ENCODE measurements at places on chromosomes 3 and 15.
A peak's percentile ranks its signal among the peaks of the same experiment; 100 is the strongest.

DNA sequence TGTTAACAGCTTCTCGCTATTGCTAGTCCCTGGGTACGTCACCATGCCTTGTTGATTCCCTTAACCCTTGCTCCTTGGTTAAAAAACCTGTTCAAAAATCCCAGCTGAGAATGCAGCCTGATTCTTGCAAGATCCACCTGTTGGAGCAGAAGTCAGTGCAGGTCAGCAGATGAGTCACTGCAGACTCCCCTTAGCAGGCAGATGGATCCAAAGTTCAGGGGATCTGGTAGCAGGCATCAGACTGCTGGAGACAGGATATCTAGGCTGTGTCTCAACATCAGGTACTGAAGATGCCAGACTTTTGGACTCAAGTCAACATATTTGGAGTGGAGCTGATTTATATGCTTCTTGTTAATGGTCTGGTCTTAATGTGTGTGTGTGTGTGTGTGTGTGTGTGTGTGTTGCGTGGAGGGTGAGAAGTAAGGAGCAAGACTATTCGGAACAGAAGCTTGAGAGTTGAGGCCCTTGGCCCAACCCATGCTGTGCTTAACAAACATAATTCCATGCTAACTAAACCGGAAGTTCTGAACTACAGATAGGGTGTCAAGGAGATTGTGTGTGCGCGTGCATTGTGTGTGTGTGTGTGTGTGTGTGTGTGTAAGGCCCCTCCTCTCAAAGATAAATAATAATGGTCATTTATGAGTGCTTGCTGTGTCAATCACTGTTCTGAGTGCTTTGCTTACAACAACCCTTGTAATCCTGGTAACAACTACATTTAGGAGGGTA lies 1.0 kb upstream of the C3orf52 start:
- DNase-seq: no peak

DNA sequence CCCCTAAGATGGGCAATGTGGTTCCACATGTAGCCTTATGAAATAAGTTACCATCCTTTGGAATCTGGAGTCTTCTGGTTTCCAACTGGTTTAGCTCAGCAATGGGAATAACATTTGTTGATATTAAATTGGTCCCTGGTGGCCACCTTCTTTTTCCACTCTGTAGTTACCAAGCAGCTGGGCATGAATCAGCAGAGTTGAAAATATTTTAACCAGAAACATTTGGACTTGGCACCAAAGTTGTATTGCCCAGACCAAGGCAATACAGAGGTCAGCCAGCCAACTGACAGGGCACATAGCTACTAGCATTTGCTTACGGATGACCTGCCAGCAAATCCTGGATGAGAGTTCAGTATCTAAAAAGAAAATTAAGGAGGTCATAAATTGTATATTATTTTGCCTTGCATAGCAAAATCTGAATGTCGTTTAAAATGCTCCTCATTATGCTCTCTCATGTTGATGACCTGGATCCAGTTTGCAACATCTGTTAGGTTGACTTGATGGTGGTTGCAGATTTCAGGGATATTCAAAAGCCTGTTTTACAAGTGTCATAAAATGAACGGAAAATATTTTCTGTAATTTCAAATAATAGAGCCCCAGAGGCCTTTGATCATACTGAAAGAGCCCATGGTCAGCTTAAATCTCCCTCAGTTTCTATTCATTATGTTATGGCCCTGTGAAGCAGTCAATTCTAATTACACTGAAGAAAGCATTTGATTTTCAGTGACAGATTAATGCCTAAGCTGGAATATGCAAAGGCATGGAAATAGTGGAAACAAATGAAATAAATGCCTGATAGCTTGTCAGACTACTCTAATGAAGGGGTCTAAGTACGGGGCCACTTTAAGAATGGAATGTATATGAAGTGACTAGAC lies 54.6 kb downstream of the PPM1L start:
- DNase-seq: peak; percentile 28

DNA sequence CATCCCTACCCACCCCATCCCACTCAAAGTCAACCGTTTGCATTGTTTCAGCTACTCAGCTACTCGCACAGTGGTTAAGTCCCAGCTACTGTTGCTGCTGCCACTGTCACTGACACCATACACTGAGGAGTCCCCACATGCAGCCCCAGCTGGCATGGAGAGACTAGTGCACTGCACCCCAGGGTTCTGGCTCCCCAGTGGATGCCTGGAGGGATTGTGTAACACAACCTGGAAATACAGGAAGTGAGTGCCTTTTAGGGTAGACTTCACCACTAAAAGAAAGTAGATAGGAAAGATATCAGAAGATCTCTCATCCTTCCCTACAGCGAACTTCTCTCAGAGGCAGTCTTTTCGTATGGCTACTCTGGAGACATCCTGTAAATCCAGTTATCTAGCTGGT lies 169.2 kb upstream of the STRIT1 start:
- no peak for DNase-seq

GRCh38 chr3:124793054-124793739 lies 62.9 kb downstream of the UMPS start:
- DNase-seq: no peak

- DNase-seq: no peak
Measured at GRCh38 chr3:184242297-184242685, 6.5 kb downstream of the ALG3 start.

DNA sequence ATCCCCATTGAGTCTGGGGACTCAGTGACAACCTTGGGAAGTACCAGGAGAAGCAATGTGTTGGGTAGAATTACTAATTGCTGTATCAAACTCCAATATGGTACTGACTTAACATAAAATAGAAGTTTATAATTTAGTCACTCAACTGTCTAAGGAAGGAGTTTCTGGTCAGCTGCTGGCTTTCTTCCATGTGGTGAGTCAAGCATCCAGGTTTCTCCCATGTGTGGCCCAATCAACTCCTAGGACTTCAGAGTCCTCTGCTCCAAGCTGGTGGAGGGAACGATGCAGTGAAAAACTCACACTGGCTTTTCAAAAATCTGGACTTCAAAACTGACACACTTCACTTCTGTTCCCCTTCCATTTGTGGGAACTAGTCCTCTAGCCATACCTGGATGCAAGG lies 25.2 kb downstream of the WNT5A start:
- peak; percentile 76 for DNase-seq

- peak; percentile 4 for DNase-seq
Measured at GRCh38 chr3:57434041-57434440, 110.1 kb downstream of the DNAH12 start.

DNA sequence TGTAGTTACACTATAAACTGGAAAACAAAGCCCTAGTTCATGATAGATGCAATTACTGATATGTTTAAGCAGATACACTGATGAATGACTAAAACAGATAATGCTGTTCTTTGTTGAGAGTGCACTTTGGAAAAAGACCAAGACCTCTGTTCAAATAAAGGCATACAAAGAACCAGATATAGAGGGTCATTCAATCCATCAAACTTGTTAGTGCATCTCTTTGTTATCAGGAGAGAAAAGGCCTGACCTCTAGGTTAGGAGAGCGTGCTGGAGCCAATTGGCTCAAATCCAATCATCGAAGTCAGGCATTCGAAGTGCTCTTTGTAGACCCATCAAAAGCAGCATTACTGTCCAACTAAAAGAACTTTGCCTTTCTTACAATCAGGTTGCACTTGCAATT lies 124.2 kb downstream of the TFG start:
- DNase-seq: no peak

DNA sequence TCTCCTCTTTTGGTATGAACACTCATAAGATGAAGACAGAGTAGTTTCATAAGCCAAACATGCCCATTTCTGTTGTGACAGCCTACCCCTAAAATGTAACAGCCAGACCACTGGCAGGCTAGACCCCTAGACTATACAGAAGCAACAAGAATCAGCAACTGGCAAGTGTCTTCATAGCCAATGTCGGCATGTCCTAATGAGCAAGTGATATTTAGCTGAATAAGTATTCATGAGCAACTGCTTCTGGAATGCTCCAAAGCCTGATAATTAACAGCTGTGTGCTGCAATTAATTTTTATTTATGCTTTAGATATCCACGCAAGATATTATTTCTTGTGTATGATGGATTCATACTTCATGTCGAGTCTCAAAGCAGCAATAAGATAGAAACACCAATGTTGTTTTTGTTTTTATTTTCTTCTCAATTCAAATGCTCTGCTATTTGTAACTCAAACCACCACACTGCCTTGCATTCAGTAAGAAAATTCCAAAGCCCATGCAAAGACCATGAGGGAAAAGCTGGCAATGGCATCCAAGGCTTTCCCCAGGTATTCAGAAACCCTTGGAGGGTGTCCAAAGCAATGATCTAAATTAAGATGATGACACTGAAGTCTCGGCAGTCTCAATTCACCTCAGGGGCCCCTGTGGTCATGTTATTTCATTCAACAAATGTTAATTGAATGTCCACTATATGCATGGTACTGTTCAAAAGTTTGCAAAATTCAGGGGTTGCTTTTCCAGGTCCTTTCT lies 167.7 kb upstream of the NECTIN3 start:
- no peak for DNase-seq

DNA sequence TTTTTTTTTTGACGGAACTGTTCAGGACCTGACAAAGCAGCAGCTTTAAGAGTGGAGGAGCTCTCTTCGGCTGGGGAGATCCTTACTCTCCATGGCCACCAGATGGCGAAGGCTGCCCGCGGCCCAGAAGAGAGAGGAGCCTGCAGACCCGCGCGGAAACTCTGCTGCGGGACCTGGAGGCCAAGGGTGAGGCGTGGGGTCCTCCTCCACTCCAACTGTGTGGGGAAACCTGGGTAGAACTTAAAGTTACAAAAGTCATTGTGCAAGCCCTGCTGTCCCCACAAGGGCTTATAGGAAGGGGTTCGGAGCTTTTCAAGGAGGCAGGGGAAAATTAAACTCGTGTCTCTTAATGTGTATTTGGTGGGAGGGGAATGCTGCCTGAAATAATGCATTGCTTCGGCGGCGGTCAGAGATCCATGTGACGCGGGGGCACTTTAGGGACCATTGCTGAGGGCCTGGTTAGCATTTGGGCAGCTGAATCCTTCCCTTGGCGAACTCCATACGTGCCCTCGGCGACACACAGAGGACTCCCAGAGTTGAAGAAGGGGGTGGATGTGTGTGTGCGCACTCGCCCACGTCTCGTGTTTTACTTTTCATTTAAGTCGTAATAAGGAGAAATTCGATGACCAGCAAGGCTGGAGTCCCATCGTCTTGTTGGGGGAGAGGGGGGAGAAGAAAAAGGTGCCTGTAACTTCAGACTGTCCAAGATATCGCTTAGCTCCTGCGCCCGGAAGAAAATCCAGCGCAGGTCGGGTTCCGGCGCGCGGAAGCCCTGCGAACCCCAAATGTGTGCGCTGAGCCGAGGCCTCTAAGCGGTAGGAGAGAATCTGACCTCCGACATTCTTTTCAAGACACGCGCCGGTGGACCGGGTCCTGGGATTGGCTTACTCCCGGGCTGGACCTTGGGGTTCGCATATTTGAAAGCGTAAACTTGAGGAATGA lies 9.7 kb downstream of the EOMES start:
- DNase-seq: peak; percentile 66

- DNase-seq: no peak
Measured at GRCh38 chr3:48966876-48967361, 23.1 kb upstream of the P4HTM start.

DNA sequence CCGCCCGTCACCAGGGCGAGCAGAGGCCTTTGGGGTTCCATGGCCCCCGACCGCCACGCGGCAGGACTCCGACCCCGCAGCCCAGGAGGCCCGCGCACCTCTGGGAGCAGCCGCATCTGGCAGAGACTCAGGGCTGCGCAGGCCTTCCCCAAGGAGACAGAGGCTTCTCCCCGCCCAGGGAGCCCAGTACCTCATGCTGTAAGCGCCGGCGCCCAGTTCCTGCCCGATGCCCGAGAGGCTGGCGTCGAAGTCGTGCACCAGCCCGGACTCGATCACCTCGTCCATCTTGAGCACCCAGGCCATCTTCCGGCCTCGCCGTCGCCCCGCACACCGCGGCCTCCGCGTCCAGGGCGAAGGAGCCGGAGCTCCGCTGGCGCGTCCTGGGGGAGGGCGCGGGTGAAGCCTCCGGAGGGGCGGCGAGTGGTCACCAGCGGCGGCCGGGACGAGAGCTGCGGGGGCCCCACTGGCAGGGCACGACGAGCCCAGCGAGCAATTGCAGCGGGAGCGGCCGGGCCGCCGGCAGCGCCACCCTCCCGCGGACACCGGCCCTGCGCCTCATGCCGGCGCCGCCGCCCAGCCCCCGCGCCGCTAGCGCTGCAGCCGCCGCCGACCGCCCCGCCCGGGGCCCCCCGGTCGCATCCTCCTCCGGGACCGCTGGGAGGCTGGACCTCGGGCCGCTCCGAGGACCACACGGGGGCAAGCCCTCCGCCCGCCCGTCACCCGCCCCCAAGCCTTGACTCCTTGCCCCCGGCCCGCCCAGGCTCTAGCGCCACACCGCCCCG lies 468 bp downstream of the UBP1 start:
- DNase-seq: peak; percentile 22

GRCh38 chr3:124558991-124559845 lies 171.0 kb upstream of the UMPS start:
- DNase-seq: peak; percentile 98

DNA sequence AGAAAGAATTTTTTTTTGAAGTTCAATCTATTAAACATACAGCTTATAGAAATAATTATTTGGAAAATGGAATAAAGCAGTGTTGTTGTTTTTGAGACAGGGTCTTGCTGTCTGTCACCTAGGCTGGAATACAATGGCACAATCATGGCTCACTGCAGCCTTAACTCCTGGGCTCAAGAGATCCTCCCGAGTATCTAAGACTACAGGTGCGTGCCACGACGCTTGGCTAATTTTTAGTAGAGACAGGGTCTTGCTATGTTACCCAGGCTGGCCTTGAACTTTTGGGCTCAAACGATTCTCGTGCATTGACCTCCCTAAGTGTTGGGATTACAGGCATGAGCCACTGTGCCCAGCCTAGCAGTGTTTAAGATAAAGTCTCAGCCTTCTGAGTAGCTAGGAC lies 8.8 kb downstream of the BNIP2 start:
- no peak for DNase-seq

DNA sequence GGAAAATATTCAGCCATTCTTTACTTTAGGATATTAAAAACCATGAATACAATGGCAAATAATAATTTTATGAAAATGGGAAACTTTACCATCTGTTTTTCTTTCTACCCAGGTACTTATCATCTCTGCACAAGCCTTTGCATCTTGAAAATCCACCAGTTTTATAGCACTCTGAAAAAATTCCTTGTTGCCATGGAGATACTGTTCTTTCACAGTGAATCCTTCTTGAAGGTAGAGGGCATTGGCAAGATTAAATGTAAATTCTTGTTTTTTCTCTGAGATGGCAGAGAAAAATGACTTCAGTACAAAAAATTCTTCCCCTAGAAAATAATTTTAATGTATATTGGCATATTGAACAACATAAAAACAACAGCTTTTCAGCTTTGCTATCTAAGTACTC lies 6.9 kb downstream of the SERPINI2 start:
- no peak for DNase-seq

DNA sequence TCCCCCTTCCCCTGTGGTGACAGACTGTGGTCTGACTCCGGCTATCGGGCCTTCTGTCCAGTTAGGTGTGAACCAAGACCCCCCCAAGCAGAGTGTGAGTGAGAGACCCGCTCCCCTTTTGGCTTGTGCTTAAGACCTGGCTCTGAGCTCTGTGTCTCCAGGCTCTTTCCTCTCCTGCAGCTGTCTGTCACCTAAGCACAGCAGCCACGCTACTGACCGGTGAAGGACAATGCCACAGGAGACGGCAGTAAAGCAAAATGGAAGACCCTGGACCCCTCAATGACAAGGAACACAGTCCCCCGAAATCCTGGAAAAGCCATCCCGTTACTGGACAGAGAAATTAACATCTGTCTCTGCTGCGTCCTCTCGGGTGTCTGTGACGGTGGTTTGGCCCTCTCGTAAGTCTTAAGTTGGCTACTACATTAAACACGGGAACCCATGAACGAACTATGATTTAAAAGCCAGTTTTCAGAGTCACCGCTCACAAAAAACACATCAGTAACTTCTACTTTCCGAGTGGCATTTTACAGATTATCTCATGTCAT lies 53.7 kb downstream of the CHSY1 start:
- DNase-seq: no peak

- DNase-seq: no peak
Measured at GRCh38 chr3:141070727-141071357, 19.7 kb downstream of the SPSB4 start.

Measured in fibroblast of skin of right quadriceps (primary cell).